ENCODE measurements at places on chromosomes 11 and 22.

- DNase-seq: no peak
Measured at GRCh38 chr11:118740892-118741291, 50.1 kb downstream of the DDX6 start.

DNA sequence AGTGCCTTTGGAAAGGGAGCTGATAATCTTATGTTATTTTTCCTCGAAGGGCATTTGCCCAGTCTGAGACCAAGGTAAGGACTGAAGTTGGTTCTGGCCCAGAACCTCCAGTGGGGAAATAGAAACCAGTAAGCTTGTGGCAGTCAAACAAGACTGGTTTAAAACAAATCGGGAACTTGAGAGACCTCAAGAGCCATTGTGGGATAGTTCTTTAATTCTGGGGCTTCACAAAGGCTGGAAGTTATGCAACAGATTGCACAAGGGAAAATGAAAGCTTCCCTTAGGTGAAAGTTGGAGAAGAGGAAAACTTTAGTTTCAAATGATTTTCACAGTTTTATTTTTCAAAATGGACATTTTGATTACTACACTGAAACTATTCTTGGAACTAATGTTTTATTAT is 33.5 kb upstream of the RAB38 start:
- DNase-seq: no peak

- no peak for DNase-seq
Measured at GRCh38 chr11:70654016-70654415, 255.7 kb downstream of the CTTN start.

GRCh38 chr22:24503843-24504338 is 8.8 kb downstream of the UPB1 start:
- no peak for DNase-seq

DNA sequence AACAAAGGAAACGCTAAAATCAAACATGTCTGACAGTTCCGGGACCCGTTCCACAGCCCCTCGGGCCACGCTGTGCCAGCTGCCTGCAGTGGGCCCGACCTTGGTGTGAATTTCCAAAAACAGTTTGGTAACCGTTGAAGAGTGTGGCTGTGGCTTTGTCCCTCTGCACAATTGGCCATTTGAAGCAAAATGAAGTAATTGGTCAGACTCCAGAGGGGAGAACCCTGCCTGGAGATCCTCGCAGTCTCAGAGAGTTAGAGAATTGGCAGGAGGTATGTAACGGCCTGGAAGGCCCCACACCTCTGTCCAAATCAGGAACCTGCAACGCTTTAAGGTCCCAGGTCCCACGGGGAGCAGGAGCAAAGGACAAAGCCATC is 26.3 kb downstream of the TRMU start:
- DNase-seq: no peak

DNA sequence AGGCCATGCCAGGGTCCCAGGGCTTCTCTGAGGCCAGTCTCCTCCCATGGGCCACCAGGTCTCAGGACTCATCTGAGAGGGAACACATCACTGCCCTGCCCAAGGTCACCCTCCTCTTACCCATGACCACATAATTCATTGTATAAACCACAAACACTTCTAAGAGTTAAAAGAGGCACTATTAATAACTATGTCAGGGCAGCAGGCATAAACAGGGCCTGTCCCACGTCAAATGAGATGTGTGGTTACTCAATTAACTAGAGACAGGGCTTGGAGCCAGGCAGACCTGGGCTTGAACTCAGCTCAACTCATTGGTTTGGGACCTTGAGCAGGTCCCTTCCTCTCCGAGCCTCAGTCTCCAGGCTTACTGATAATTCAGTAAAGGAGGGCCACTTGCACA is 33.1 kb downstream of the ARAP1 start:
- no peak for DNase-seq

- no peak for DNase-seq
Measured at GRCh38 chr11:117583063-117583801, 213.8 kb downstream of the DSCAML1 start.

- DNase-seq: peak; percentile 50
Measured at GRCh38 chr22:41526830-41527799, 17.2 kb downstream of the POLR3H start.

GRCh38 chr11:73205661-73206343 is 12.3 kb upstream of the P2RY2 start:
- no peak for DNase-seq

- no peak for DNase-seq
Measured at GRCh38 chr11:45663486-45664375, 1.7 kb downstream of the CHST1 start.

- DNase-seq: no peak
Measured at GRCh38 chr11:74168838-74169237, 2.0 kb downstream of the C2CD3 start.

DNA sequence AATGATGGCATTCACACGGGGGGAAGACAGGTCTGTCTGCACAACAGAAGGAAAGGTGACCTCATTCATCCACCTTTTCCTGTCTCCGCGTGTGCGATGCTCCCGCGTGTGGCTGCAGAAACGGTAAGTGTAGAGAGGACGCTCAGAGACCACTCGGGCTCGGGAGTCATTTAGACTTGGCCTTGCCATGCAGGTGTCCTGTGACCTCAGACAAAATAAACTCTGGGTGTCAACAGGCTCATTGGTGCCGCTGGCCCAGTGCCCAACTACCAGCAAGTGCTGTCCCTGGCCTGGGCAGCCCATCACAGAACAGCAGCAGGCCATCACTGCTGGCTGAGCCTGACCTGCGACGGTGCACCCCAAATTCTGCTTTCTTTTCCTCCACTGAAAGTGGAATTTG is 48.1 kb upstream of the ARFGAP3 start:
- no peak for DNase-seq

DNA sequence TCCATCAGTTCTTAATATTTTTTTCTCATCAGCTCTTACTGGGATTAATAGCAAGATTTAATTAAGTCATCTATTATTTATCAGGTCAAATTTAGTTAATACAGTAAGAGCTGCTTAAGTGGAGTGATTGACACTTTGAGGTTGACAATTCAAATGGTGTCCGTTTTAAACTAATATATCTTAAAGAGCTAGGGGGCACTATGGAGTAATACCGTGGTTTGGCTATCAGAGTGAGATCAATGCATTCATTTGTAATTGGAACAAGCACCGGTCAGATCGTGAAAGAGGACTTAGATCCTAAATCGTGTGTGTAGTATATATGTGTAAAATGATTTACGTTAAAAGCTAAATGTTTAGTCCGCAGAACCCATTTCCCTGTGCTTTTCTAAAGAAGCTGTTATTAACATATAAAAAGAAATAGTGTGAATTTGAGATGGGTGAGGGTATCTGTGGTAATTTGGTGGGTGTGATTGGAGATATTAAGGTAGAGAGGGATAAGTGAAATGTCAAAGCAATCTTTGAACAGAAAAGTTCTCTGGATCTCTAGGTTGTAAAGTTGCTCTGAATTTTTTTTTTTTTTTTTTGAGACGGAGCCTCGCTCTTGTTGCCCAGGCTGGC is 2.3 kb downstream of the SIK2 start:
- DNase-seq: no peak

DNA sequence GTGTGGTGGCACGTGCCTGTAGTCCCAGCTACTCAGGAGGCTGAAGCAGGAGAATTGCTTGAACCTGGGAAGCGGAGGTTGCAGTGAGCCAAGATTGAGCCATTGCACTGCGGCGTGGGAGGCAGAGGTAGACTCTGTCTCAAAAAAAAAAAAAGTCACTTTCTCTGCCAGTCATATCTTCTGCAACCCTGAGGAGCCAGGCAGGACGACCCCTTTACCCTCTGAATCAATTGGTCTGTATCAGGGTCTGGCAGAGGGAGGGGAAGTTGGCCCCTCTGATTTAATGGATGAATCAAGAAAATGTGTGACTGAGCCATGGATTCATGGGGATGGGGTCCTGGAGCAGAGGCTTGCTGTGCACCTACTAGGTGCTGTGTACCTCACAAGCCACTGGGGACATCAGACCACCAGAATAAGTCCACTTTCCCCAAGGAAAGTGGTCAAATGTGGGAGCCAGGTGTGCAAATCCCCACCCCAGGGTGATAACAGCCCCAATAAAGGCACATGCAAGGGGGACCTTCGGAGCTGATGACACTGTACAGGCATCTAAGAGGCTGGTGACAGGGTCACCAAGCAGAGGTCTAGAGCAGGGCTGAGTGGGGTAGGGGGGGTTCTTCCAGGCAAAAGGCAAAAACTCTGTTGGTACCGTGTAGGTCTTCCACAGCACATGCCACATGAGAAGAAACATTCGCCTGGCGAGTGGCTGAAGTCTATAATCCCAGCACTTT is 29.0 kb downstream of the TXN2 start:
- no peak for DNase-seq

DNA sequence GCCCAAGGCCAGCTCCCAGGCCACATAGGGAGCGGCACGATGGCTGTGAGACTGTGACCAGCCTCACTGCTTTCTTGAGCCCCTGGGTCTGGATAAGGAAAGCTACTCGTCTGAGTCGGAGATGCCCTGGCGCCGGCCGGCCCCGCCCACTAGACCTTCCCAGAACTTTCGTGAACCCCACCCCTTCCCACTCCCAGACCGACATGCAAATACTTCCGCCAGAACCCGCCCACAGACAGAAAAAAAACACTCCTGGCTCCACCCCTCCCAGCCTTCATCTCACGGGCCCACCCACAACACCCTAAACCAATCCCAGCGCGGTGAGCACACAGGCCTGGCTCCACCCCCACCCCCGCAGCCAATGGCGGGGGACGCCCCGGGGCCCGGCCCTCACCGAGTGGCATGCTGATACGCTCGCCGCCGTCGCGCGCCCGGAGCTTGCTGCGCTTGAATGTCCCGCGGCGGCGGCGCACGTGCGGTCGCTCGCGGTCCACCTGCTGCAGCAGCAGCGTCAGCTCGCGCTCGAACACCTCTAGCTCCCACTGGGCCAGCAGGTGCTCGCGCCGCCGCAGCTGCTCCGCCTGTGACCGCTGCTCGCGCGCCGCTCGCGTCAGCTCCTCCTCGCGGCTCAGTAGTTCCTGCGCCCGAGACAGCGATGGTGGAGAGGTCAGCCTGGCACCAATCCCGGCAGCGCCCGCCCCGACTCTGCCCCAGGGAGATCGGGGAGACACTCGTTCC is 7.0 kb downstream of the MAP3K11 start:
- no peak for DNase-seq

- DNase-seq: no peak
Measured at GRCh38 chr22:49942565-49943404, 17.8 kb upstream of the PIM3 start.

GRCh38 chr11:64534391-64534801 is 56.6 kb upstream of the SLC22A12 start:
- DNase-seq: no peak

DNA sequence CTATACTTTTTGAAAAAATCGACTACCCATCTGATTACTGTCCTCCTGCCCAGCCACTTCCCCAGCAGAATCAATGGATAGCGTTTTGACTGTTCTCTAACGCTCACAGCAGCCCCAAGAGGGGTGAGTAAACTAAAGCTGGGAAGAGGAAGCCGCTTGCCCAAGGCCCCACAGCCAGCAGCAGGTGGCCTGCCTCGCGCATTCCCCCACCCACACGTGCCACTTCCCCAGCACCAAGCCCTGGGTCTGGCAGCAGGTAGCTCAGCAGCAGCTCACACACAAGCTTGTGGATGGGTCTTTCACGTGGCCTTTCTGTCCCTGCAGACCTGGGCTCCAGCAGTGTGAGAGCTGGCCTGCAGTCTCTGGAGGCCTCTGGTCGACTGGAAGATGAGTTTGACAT is 34.3 kb downstream of the TOM1 start:
- DNase-seq: no peak

DNA sequence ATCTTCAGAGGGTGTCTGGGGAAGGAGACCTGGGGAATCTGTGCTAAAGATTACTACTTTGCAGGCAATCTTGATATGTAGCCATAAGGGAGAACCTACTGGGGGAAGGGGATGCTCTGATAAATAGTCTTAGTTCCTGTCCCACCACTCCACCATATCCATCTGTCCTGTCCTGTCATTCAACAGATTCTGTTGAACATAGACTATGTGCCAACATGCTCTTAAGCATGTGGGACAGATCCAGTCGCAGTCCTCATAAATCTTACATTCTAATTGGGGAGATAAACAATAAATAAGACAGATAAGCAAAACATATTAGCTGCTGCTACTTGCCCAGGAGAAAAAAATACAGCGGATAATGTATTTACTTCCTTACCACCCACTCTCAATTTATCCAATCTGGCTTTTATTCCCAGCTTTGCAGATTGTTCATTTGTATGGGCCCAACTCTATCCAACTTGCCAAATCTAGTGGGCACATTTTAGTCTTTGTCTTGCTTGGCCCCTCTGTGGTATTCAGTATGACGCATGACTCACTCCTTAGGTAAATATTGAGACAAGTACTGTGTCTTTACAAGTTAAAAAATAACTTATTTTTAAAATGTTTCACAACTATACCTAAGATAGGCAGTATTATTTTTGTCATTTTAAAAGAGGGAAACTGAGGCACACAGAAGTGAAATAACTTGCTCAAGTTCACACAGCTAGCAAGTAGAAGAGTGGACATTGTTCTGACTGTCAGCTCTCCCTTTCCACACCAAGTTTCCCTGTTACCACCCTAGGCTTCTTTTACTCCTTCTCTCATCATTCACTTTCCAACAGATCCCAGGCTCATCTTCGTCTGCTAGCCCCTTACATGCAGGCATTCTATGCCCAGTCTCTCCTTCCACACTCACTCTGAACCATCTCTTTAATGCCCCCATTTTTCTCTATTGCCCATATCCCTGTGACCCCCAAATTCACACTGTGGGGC is 133.6 kb upstream of the SESN3 start:
- DNase-seq: no peak

DNA sequence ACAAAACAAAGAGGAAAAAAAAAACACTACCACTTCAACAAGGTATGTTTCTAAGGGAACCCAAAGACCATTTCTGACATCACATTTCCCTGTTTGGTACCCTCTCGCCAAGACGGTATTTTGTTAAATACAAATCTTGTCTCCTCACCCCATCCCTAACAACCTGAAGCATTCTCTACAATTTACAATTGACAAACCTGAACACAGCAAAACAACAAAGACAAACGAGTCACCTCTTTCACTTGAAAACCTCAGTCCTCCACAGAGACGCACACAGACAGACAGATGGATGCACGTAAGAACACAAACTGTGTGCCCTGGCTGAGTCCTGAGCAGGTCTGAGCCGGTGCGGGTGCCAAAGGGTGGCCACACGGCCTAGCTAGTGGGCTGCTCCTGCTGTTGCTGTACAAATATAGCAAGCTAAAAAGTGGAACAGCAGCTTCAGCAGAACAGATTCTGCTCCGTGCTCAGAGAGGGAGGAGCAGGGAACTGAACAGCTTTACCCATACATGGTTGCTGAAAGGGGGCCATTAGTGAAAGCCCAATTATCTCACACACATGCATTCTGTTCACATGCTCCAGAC is 28.5 kb downstream of the CELF1 start:
- no peak for DNase-seq

- DNase-seq: no peak
Measured at GRCh38 chr11:77619576-77620198, 17.9 kb downstream of the CLNS1A start.

DNA sequence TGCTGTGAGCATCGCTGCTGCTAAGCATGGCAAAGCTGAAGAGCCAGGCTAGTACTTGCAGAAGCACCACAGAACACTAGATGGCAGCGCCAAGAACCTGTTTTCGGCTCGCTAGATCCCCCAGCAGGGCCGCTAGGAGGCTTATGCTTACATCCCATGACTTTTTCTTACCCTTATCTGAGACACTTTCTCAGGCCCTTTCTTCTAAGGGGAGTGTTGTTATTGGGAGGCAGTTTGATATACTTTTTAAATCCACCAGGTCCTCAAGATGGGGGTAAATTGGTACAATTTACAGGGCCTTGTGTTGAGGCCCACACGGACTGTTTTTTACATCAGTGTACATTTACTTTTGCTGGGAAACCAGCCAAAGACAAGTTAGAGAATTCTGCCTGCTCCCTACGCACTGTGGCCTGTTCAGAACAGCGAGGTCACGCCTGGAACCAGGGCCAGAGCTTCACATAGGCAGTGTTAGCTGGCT is 4.0 kb downstream of the TRIM6 start:
- peak; percentile 25 for DNase-seq

All from stimulated activated CD4-positive, alpha-beta T cell treated with anti-CD3 and anti-CD28 coated beads, Interleukin-12 subunit alpha, Interleukin-12 subunit beta, amount 100 ng/mL, for 24 hours (primary cell).